ENCODE measurements at places on chromosomes 3 and 15.

GRCh38 chr3:163056874-163057497, 1560.4 kb downstream of the OTOL1 start:
- DNase-seq = no peak

- DNase-seq = no peak
Observed at GRCh38 chr15:100330221-100330620, 11.6 kb downstream of the ADAMTS17 start.

- no peak for DNase-seq
Observed at GRCh38 chr3:189339996-189340395, 168.2 kb downstream of the TPRG1 start.

DNA sequence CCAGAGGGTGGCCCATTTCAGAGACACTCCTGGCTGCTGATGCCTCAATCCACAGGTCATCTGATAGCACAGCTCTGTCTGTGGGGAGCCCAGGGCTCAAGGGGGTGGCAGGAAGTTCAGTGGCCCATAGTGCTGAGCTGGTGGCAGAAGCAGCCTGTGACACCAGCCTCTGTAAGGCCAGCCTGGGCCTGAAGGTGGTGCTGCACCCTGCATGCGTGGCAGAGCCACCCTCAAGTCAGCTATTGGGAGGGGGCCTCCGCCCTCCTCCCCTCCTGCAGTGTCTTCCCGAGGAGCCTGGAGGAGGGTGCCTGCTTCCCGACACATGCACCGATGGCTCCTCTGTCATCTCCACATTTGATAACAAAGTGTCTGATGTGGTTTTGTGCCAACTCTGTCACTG, 3.0 kb downstream of the PLA1A start:
- peak; percentile 13 for DNase-seq

DNA sequence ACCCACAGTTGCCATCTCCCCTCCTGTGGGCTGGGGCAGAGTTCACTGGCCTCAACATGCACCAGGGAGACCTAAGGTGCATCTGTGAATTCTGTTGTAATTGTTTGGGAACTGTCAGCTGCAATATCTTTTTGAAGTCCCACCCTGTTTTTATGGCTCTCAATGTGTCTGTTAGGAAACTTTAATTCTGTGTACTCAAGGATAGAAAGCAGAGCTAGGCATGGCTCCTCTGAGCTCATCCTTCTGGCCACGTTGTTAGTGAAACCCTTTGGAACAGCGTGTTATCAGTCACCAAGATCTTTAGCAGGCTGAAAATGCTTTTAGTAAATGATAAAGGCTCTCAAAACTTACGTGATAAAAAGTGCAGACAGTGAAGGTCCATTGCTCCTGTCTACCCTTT, 33.6 kb upstream of the MTMR10 start:
- no peak for DNase-seq

DNA sequence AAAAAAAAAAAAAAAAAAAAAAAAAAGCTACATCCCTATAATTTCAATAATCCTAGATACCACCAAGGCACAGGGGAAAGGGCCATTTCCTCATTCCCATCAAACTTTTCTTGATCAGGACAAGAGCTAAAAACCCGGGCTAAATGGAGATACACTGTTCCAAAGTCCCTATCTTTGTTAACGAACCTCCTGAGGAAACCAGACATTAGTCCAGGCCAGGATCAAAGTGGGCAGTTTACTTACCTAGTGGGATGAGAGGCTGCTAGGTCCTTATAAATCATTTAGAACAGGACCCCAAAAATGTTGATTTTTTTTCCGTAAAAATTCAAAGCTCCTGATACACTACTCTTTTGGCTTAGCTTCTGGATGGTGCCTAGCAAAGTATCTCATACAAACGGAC, 35.6 kb downstream of the UBR1 start:
- DNase-seq = no peak

GRCh38 chr3:185470323-185470722, 28.5 kb downstream of the TMEM41A start:
- no peak for DNase-seq

- DNase-seq = no peak
Observed at GRCh38 chr3:60579734-60580133, 671.5 kb downstream of the FHIT start.

DNA sequence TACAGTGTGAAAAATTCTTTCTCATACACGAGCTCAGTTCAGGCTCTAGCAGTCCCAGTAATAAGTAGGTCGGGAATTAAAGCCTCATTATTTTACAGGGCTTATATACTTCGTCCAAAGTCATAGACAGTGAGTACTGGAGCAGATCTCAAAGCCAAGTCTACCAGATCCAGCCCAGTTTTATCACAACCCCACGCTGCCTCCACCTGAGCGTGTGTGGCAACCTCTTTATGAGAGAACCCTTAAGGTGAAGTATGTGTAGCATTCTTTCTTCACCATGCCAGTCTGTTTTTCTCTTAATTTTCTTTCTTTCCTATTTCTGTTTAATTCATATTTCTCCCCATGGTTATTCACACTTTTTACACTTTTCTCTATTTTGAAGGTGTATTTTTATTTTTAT, 574.6 kb upstream of the ARPP21 start:
- no peak for DNase-seq

GRCh38 chr3:46187876-46188275, 20.2 kb downstream of the CCR1 start:
- no peak for DNase-seq

All from CD4-positive, alpha-beta T cell treated with Interleukin-4 for 1 hour (primary cell).